ENCODE measurements at places on chromosomes 6 and 20. TPM values are rescaled to one million over a fixed set of nuclear protein-coding genes. Genes with fewer than 3 reads are reported as not detected.
A peak's percentile ranks its signal among the peaks of the same experiment; 100 is the strongest.

GRCh38 chr6:31729979-31730630, 1.0 kb upstream of the DDAH2 start:
- peaks cover 37% of the 10 kb centered on the region for H3K36me3 ChIP-seq
- H3K4me1 ChIP-seq: peaks cover 14% of the 10 kb centered on the region
- H3K27ac ChIP-seq: peak overlapping the region; percentile 61
- H3K4me3 ChIP-seq: peak overlapping the region; percentile 51
- no peaks in the 10 kb centered on the region for H3K27me3 ChIP-seq
- peak; percentile 78 for DNase-seq

DNA sequence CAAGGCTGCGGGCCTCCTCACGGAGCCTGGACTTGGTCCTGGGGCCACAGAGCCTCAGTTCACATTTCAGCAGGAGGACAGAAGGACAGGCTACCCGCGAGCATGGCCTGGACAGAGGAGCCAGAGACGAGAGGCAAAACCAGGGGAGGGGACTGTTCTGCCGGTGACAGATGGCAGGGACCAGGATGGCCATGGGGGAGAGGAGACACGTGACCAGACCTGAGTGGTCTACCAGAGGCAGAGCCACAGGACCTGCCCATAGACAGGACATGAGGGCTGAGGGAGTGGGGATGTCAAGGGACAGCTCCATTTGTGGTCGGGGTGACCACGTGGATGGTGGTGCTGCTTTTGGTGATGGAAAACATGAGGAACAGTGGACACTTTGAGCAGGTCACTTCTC, 207.9 kb downstream of the NFATC2 start:
- H3K4me3 ChIP-seq: no peak overlapping the region
- no peaks in the 10 kb centered on the region for H3K36me3 ChIP-seq
- H3K4me1 ChIP-seq: no peaks in the 10 kb centered on the region
- H3K27me3 ChIP-seq: no peaks in the 10 kb centered on the region
- H3K27ac ChIP-seq: no peak overlapping the region

- peak; percentile 13 for DNase-seq
- no peaks in the 10 kb centered on the region for H3K4me1 ChIP-seq
- H3K27me3 ChIP-seq: no peaks in the 10 kb centered on the region
- no peak overlapping the region for H3K27ac ChIP-seq
- H3K4me3 ChIP-seq: no peak overlapping the region
Measured at GRCh38 chr6:46221222-46221793, 50.5 kb upstream of the ENPP5 start.

DNA sequence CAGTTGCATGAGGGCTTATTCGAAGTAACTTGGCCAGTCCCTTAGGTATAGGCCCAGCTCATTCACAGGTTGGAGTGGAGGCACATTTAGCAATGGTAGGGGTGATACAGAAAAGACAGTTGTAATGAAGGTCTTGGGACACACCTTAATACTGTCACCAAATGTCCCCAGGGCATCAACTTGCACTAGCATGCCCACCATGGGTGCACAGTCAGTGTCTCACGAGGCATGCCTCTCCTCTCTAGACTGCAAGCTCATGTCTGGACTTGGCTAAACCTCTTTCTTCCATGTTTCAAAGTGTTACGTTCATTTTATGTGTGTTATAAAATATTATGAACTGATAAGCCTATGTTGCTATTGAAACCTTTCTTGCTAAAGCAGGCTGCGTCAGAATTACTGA, 124.0 kb upstream of the ECI2 start:
- no peak overlapping the region for H3K27ac ChIP-seq
- no peaks in the 10 kb centered on the region for H3K27me3 ChIP-seq
- H3K4me3 ChIP-seq: no peak overlapping the region
- H3K36me3 ChIP-seq: no peaks in the 10 kb centered on the region

- no peaks in the 10 kb centered on the region for H3K27me3 ChIP-seq
- H3K4me1 ChIP-seq: no peaks in the 10 kb centered on the region
- H3K27ac ChIP-seq: no peak overlapping the region
- no peak overlapping the region for H3K4me3 ChIP-seq
Measured at GRCh38 chr6:67898875-67899274, 736.2 kb upstream of the ADGRB3 start.

CFB gene
- 23.2 TPM for total RNA-seq
